ENCODE measurements at places on chromosomes 2 and 18. TPM values are rescaled to one million over a fixed set of nuclear protein-coding genes. Genes with fewer than 3 reads are reported as not detected.

The TDRD15 gene
- not detected for total RNA-seq

The ITGB6 gene
- 33.4 TPM for total RNA-seq

The FOXD4L1 gene
- total RNA-seq, result not detected

The COL6A3 gene
- 62.6 TPM for total RNA-seq

The CROCC2 gene
- total RNA-seq, result not detected

The ARHGAP28 gene
- total RNA-seq, result 1.2 TPM

The MTCL1 gene
- total RNA-seq, result 7.1 TPM

The CCDC74A gene
- 2.9 TPM for total RNA-seq

The IL1A gene
- total RNA-seq, result 37.4 TPM

The KCNK3 gene
- 0.73 TPM for total RNA-seq

The PIEZO2 gene
- not detected for total RNA-seq

The DUSP2 gene
- 4.1 TPM for total RNA-seq

The NR4A2 gene
- total RNA-seq, result 0.95 TPM

The TTR gene
- not detected for total RNA-seq

The ANKRD30BL gene
- total RNA-seq, result not detected

The ALK gene
- total RNA-seq, result not detected

The GALNT14 gene
- total RNA-seq, result 18.9 TPM

The SLC9A2 gene
- total RNA-seq, result not detected

The CCDC74B gene
- 0.76 TPM for total RNA-seq

The FBXO48 gene
- 0.61 TPM for total RNA-seq

The GPR35 gene
- total RNA-seq, result 1.5 TPM

The MARCO gene
- 23.7 TPM for total RNA-seq

The PDCL3 gene
- total RNA-seq, result 22.4 TPM

The STEAP3 gene
- 24.1 TPM for total RNA-seq

The NAGK gene
- 278 TPM for total RNA-seq

The ACTG2 gene
- total RNA-seq, result 37.7 TPM

The CCDC85A gene
- total RNA-seq, result 1.9 TPM

The MSTN gene
- total RNA-seq, result 0.13 TPM

The ST6GAL2 gene
- total RNA-seq, result 5.7 TPM

The TUBB8B gene
- not detected for total RNA-seq

The SLC5A7 gene
- 0.19 TPM for total RNA-seq

The ADI1 gene
- 73.6 TPM for total RNA-seq

The SGPP2 gene
- 33.6 TPM for total RNA-seq

The AKAIN1 gene
- total RNA-seq, result not detected

The TMEM87B gene
- 20.1 TPM for total RNA-seq

The EPHA4 gene
- total RNA-seq, result 21.7 TPM

The CNDP1 gene
- not detected for total RNA-seq

The PSMA8 gene
- total RNA-seq, result not detected

The GKN1 gene
- total RNA-seq, result 2.5 TPM

The RMC1 gene
- total RNA-seq, result 16.6 TPM

The ABHD1 gene
- total RNA-seq, result not detected

The POTEC gene
- total RNA-seq, result not detected

The HAAO gene
- 0.61 TPM for total RNA-seq

The ADD2 gene
- total RNA-seq, result 1.8 TPM

The MMADHC gene
- total RNA-seq, result 71.9 TPM

The RASGRP3 gene
- total RNA-seq, result 10.2 TPM

The FAM228B gene
- total RNA-seq, result 0.87 TPM

The HK2 gene
- total RNA-seq, result 26.0 TPM

The LBX2 gene
- 0.38 TPM for total RNA-seq

The SLC14A1 gene
- 1.1 TPM for total RNA-seq

The WNT10A gene
- total RNA-seq, result 19.1 TPM

The RPS27A gene
- total RNA-seq, result 594 TPM

The IL36B gene
- 1.5 TPM for total RNA-seq

The LIMS3 gene
- not detected for total RNA-seq

The MITD1 gene
- 29.9 TPM for total RNA-seq

The GNLY gene
- 6.1 TPM for total RNA-seq

Data from esophagus squamous epithelium (tissue), 5 donors.